ENCODE measurements at places on chromosomes 4 and X.

GRCh38 chr4:2071912-2072867 is 13.1 kb downstream of the NAT8L start:
- no peak for DNase-seq

- no peak for DNase-seq
Measured at GRCh38 chr4:19300213-19300612, 951.5 kb upstream of the SLIT2 start.

- no peak for DNase-seq
Measured at GRCh38 chr4:170979736-170980135, 833.5 kb upstream of the GALNTL6 start.

- no peak for DNase-seq
Measured at GRCh38 chrX:74232859-74233258, 71.1 kb upstream of the ZCCHC13 start.

DNA sequence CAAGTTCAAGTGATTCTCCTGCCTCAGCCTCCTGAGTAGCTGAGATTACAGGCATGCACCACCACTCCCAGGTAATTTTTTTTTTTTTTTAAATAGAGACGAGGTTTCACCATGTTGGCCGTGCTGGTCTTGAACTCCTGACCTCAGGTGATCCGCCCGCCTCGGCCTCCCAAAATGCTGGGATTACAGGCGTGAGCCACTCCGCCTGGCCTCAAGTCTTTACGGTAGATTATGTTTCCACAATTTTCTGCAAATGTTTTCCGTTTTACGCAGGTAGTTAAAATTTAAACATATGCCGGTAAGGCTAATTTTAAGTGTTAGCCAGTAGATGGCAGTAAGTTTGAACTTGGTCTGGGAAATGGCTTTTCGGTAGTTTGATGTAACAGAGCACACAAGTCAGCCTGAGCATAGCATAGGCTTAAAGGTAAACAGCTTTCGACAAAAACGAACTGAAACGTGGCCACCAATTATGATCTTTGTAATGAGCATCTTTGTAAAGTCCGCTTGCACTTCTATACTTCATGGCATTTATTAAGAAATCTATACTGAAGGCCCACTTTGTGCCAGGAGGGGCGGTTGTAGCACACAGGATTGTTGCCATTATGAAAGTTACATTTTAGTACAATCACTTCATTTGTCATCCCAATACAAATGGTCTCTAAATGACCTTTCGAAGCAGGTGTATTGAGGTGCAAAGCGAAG is 31.1 kb downstream of the CCKAR start:
- no peak for DNase-seq

GRCh38 chrX:66902081-66902480 is 263.2 kb upstream of the EDA2R start:
- DNase-seq, result no peak

DNA sequence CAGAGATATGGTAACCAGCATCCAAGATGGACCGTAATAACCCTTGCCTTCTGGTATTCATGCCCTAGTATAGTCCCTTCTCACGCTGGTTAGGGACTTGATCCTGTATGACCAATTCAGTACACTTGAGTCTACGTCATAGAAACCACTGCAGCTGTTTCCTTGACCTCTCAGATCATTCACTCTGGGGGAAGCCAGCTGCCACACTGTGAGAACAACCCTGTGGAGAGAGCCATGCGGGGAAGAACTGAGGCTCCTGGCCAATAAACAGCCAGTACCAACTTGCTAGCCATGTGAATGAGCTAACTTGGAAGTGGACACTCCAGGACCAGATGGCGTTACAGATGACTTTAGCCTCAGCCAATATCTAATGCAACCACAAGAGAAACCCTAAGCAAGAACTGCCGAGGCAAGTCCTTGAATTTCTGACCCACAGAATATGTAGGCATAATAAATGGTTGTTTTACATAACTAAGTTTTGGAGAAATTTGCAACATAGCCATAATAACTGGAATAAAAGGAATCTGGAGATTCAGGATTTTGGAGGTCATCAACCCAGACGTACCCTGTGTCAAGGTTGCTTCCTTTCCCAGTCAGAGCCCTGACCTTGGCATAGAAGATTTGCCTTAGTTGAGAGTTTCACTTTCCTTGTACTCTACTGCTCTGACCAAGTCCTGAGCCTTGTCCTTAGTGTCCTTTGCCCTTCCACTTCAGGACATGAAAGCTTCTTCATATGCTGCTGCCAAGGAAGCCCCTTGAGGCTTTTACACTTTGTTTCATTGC is 87.3 kb upstream of the ZNF81 start:
- DNase-seq, result no peak

DNA sequence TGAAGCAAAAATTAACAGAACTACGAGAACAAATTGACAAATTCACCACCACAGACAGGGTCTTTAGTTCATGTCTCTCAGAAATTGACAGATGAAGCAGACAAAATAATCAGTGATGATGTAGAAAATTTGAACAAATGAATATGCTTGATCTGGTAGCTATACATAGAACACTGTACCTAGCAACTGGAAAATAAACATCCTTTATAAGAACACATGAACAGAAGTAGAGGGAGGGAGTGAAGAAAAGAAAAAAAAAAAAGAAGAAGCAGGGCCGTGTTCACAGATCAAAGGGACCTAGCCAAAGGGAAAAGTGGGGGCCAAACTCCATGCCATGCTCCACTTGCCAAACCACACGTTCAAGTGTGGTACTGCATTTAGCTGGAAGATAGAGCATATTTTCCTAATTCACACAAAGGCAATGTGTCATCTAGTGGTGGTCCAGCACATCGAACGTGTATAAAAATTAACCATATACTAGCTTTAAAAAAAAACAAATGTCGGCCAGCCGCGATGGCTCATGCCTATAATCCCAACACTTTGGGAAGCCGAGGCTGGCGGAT is 5.6 kb upstream of the THOC2 start:
- no peak for DNase-seq

DNA sequence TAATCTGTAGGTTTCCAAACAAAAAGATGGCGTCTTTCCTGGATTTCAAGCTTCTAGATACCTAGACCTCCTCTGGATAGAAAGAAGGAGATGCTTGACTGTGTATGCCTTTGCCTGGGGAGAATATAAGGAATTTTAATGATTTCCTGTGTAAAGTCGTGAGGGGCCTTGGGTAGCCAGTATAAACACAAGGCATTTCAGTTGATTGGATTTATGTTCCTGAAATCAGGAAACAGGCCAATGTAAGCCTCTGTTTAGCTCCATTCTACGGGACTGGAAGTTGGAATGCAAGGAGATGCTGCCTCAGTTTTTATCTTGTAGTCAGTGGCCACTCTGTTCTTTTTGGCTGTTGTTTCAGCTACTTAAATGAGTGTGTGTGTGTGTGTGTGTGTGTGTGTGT is 137.2 kb downstream of the GUCY2F start:
- no peak for DNase-seq

GRCh38 chr4:38223306-38223705 is 263.1 kb downstream of the PTTG2 start:
- DNase-seq, result no peak

- DNase-seq, result no peak
Measured at GRCh38 chr4:151865744-151866591, 105.2 kb upstream of the GATB start.

DNA sequence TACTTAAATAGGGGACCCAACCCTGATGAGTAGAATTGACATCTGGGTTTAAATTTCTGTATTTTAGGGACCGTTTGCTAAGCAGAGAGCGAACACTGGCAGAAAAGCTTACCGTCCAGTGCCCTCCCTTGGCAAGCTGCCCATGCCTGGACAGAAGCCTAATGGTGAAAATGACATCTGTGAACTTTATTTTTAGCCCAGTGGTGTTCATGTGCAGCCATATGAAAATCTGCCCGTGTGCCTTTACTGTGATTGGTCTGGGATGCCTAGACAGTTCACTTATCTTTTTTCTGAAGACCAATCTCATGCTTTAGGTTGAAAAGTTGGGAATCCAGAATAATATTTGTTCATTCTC is 1.1 kb downstream of the STBD1 start:
- DNase-seq, result no peak

DNA sequence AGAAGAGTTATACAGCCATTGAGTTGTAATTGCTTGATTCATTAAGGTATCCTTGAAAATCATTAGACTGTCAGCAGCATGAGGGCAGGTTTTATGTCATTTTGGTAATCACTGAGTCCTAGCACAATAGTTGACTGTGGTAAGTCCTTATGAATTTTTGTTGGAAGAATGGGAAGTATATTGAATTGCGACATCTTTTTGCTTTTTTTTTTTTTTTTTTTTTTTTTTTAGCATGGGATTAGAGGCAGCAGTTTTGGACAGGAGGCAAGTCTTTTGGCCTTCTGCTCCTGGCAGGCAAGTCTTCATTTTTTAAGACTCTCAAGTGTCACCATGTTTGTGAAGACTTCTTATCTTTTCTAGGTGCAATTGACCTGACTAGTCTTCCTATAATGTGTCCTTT is 29.7 kb downstream of the PRRG1 start:
- DNase-seq, result no peak

DNA sequence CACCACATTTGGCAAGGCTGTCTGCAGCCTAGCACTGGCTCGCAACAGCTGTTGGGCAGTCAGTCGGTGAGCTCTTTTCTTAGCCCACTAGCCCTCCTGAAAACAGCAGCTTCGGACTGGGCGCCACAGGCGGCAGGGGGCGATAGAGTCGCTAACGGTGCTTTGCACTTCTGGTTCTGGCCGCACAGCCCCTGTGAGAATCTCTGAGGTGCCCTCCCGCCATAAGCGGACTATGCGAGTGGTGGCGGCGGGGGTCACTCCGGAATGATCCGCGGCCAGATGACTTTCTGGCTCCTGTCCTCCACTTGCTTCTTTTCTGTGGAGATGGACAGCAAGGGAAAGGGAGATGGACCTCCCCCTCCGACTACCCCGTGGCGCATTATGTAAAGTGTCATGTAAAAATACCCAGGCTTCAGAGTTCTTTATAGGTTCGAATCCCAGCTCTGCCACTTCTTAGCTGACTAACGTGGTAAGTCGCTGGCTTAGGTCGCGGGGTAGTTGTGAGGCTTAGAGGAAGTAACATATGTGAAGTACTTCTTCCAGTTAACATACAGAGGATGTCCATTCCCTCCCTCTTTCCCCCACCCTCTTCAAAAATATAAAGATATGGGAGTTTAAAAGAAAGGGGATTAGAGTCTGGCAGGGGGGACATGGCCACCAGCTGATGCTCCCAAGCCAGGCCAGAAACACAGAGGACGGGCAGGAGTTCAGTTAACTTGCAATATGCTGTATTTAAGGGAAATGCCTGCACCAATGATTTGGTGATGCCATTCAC is 11.0 kb downstream of the ARHGAP36 start:
- no peak for DNase-seq

GRCh38 chrX:24145303-24146186 is 4.0 kb upstream of the ZFX start:
- DNase-seq, result no peak

DNA sequence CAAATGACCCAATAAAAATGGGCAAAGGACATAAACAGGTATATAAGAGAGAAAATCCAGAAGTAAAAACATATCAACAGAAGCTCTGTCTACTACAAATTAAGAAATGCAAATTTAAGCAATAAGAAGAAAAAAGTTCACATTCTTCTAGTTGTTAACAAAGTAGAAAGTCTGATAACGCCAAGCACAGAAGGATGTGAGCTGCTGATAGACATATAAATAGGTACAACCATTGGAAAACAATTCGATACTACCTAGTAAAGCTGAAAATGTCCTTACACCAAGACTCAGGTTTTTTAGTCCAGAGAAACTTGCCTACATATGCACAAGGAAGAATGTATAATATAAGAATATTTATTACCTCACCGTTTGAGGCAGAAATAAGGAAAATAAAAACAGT is 35.8 kb upstream of the SLAIN2 start:
- no peak for DNase-seq

DNA sequence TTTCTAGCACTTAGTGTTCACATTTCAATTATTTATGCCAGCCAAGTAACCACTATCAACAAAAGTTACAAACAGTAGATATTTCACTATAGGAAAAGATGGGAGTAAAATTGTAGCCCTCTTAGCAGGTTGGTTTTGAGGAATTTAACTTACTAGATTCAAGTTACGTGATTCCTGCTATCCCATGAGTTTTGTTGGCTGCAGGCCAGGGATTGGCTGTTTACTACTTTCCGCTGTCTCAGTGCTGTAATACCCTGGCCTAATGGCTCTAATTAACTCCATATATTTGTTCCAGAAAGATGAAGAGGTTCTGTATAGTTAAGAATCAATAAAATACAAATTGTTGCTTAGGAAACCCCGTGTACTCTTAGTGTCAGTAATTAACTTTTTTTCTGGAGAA is 55.5 kb upstream of the MAGED1 start:
- no peak for DNase-seq

GRCh38 chrX:63784902-63785707 is at the start of gene ARHGEF9:
TSS of gene ARHGEF9 (minus strand) at chrX:63785214. CDS start at chrX:63785145, 69 bp downstream.
- DNase-seq, result no peak
